SK-N-SH treated with all-trans-retinoic acid at 6 μM for 48 hours (cell line): ENCODE measurements at places on chromosomes 1 and 21.
A peak's percentile ranks its signal among the peaks of the same experiment; 100 is the strongest.

DNA sequence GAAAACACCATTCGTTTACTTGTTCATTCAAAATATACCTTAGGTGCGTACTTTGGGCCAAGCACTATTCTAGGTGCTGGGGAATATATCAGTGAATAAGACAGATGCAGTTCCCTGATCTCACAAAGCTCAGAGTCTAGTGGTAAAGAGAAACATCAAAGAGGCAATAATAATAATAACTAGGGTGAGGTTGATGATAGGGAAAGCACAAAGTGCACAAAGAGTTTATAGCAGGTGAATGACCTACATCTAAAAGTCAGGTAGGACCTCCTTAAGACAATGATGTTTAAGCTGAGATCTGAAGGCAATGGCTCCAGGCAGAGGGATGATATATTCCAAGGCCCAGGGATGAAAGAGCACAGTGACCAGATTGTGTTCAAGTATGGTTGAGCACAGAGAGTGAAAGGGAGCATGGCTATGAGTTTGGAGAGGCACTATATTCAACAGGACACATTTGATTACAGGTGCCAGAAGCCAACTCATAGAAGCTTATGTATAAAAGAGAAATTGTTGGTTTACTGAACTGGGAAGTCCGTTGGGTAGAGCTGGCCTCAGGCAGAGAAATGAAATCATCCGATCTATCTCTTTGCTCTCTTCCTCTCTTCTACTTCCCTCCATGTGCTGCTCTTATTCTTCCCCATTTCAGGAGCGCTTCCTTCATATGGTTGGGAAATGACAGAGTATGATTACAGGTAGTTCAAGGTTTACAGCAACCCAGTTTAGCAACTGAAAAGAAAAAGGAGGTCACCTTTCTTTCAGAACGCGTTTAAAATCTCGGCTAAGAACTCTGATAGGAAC lies 23.0 kb upstream of the CCT8 start:
- ATAC-seq: no peak

GRCh38 chr1:25959611-25960010 lies 38.3 kb downstream of the PAFAH2 start:
- no peak for ATAC-seq

GRCh38 chr1:164785841-164786534 lies 227.0 kb downstream of the PBX1 start:
- ATAC-seq: peak; percentile 45

GRCh38 chr1:152151646-152152045 lies 7.4 kb downstream of the RPTN start:
- no peak for ATAC-seq

- peak; percentile 51 for ATAC-seq
Measured at GRCh38 chr1:240151136-240151735, 59.6 kb downstream of the FMN2 start.

DNA sequence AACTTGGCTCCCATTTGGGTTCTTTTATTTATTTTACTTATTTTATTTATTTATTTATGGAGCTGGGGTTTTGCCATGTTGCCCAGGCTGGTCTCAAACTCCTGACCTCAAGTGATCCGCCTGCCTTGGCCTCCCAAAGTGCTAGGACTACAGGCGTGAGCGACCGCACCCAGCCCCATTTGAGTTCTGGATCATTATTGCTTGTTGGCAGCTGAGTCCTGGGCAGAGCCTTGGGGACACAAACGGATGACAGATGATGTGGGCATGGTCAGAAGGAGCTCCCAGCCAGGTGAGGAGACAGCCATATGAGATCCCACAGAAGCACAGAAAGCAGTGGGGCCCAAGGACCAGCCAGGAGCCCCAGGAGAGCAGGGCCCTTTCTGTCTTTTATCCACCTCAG lies 254.0 kb downstream of the MATN1 start:
- ATAC-seq: no peak

DNA sequence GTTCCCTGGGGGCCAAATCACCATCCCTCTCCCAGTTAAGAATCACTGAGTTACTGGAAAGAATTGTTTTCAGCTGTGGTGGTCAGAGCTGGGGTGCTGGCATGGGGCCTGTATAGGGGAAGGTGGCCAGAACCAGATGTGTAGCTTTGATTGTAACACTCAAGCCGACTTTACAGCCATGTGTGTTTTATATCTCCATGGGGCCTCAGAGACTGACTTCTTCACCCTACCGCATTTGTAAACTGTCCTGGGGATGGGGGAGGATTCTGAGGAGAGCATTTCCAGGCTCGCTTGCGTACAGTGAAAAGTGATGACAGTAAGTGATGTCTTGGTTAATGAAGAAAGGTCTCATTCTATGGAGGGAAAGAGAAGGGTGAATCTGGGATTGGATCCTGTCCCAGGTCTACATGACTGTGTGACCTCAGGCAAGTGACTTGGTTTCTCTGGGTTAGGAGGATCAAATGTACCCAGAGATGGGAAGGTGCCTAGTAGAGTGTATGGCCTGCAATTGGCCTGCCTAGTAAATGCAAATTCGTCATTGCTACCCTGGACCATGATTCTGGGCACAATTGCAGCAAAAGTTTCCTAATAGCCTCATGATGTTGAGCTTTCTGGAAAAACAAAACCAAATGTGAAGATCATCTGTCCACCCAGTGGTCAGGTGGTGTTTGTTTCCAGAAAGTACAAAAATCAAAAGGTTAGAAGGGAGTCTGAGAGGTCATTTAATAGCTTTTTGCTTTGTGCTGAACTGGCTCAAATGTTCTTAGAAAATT lies 49.7 kb upstream of the RCC2 start:
- ATAC-seq: peak; percentile 22; the same call in 1 of the 3 replicates

DNA sequence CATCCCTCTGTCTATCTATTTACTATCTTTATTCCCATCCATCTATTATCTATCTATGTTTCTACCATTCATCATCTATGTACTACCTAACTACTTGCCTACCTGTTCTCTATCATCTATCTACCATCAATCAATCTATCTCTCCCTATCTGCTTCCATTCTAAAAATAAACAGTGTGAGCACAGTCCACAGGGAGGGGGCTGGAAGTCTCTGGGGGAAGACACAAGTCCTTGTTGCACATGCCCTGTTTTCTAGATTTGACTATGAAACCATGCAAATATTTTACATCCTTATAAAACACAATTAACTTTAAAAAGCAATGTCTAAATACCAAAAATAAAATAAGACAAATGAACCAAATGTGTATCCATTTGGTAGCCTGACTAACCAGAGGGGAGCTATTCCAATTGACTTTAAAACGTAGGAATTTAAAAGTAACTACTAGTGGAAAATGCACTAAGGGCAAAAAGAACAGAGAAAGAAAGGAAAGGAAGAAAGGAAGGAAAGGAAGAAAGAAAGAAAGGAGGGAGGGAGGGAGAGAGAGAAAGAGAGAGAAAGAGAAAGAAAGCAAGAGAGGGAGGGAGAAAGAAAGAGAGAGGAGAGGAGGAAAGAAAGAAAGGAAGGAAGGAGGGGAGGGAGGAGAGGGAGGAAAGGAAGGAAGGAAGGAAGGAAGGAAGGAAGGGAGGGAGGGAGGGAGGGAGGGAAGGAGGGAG lies 13.6 kb upstream of the RIPK4 start:
- no peak for ATAC-seq

DNA sequence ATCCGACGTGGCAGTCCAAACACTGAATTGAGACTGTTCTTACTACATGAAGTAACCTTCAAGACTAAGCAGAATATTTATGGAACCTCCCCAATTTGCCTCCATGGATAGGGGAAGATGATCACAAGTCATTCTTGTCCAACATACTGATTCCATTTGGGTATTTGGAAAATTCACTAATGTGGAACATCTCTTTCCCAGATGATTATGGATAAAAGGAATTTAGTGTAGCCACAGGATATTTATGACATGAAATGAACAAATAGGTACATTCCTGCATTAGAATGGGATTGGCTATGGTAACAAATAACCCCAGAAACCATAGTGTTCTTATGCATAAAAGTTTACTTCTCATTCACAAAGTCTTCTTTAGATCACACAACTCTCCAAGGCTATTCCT lies 40.2 kb upstream of the SGIP1 start:
- no peak for ATAC-seq

GRCh38 chr1:206926286-206926685 lies 4.5 kb upstream of the FCMR start:
- ATAC-seq: no peak
